ENCODE measurements at places on chromosomes 13 and 19. TPM values are rescaled to one million over a fixed set of nuclear protein-coding genes. Genes with fewer than 3 reads are reported as not detected.

DNA sequence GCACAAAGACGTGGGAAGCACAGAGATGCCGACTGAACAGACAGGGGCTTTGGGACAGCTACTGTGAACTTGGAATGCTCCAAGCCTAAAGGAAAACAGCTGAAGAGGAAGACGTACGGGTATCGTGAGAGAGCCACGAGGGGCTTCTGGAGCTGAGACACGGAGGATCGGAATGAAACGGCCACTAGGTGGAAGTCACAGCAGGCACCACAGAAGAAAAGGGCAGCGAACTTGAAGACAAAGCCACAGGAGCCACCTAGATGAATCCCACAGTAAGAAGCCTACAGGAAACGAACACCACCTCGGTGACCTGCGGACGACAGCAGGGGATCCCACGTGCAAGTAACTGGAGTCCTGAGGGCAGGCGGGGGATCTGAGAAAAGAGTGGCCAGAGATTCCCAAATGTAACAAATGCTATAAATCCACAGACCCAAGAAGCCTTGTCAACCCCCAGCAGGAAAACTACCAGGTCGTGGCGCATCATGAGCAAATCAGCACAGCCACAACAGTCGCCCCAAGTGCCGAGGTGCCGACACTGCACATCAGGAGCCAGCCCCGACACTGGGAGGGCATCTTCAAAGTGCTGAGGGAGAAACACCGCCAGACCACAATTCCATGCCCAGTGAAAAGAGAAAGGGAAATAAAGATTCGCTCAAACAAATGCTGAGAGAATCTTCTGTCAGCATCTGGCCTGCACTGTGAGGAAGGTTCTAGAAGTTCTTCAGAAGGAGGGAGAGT, 39.3 kb upstream of the ISYNA1 start:
- DNase-seq, result no peak

The RASAL3 gene
- total RNA-seq, result not detected

The DMWD gene
- 53.5 TPM for total RNA-seq

GRCh38 chr13:67228916-67229315, 1.2 kb downstream of the PCDH9 start:
- peak; percentile 2 for DNase-seq

GRCh38 chr13:103487841-103488240, 421.6 kb upstream of the SLC10A2 start:
- DNase-seq, result no peak

DNA sequence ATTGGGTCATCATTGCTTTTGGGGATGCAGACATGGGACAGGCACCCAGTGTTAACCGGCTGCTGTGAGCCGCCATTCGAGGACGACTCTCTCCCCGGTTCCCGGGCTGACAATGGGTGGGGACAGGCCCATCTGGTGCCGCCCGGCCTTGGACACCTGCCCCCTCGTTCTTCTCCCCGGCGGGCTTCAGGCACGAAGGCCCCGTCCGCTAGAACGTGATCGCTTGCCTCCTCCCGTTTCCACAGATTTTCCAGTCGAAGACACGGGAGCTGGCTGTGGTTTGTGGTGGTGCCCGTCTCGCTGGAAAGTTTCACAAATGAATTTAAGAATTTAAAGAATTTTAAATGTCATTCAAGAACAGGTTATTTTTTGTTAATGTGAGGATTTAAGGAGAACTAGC, 2.0 kb downstream of the PALM start:
- no peak for DNase-seq

DNA sequence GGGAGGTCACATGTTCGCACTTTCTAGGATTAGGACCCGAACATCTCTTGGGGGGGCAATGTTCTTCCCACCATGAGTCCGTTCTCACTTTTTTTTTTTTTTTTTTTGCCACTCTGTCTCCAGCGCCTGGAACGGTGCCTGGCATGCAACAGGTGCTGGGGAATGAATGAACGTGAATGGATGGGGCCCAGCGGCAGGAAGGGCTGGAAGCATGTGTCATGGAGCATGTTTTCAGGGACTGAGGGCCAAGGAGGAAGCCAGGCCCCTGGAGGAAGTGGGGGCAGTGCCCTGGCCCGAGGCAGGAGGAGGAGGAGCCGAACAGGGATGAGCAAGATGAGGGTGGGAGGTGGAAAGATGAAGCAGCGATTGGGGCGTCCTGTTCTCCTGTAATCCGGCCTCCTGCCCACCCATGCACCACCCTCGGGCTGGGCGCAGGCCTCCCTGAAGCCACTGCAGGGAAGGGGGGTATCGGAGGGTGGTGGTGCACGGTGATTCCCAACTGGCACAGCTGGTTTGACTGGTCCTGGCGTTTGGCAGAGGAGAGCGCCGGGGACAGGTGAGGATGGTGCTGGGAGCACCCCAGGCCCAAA, 8.8 kb upstream of the SULT2B1 start:
- peak; percentile 22 for DNase-seq

GRCh38 chr19:54266133-54266532, 9.1 kb upstream of the LILRB5 start:
- peak; percentile 65 for DNase-seq

All from fibroblast of villous mesenchyme (primary cell).